ENCODE measurements at places on chromosomes 4 and X.

DNA sequence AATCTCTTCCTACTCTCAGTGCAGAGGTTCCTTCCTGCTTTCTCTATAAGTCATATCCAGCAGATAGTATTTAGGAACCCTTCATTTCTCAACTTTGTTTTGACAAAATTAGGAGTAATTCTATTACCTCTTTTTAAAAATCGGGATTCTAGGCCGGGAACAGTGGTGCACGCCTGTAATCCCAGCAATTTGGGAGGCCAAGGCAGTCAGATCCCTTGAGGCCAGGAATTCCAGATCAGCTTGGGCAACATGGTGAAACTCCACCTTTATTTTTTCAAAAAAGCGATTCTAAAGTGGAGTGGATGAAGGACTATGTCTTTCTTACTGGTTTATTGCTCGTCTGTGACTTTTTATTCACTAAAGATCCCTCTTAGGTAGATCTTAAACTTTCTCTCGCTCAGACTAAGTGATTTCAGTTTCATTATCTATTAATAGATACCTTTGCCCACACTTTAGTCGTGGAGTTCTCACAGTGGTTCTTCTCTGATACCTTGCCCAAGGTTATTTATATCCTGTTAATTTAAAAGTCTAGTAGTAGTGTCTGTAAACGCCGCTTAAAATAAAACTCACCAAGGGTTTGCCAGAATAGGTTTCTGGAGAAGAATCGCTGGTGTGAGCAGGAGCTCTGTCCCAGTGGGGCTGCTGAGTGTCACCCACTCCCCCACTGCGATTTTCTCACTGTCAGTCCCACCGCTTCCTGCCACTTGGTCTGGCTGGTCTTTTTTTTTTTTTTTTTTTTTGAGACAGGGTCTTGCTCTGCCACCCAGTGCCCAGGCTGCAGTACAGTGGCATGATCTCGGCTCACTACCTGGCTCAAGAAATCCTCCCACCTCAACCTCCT lies 27.0 kb upstream of the TMEM131L start:
- no peak for DNase-seq

DNA sequence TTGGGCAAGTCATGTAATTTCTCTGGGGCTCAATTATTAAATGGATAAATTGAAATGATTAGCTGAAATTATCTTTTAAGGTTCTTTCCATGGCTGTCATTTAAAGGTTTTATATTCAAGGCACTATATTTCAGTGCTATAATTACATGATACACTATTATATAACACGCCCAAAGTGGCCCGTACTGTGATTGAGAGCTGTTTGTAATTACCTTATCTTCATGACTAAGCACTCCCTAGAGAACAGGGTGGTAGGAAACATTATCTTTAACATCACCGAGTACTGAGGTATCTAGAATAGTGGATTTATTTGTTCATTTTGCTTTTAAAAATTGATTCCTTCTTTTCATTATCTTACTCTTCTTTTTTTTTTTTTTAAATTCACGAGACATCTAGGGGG lies 79.0 kb downstream of the DIAPH2 start:
- no peak for DNase-seq

GRCh38 chrX:33188286-33188685 lies 23.1 kb downstream of the DMD start:
- no peak for DNase-seq

GRCh38 chr4:183173580-183174526 lies 74.8 kb downstream of the WWC2 start:
- no peak for DNase-seq

GRCh38 chr4:102867278-102868152 lies 1.3 kb upstream of the CISD2 start:
- peak; percentile 74 for DNase-seq

GRCh38 chrX:9538544-9539045 lies 73.7 kb downstream of the TBL1X start:
- peak; percentile 39 for DNase-seq

DNA sequence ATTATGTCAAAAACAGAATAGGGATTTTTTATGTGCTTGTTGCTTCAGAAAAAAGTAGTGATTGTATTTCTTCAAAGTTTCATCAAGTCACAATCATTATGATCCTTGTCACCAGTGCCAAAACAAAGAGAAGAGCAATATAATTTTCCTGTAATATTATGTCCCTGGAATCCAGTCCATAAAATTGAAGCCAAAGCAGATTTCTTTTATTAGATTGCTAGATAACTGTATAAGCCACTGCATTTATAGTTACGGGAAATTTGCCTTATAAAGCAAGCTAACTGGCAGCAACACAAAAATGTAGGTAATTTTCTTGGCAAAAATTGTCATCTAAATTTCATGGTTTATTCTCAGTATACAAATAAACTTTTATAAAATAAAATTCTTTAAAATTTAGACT lies 296.1 kb upstream of the ANKRD50 start:
- no peak for DNase-seq

DNA sequence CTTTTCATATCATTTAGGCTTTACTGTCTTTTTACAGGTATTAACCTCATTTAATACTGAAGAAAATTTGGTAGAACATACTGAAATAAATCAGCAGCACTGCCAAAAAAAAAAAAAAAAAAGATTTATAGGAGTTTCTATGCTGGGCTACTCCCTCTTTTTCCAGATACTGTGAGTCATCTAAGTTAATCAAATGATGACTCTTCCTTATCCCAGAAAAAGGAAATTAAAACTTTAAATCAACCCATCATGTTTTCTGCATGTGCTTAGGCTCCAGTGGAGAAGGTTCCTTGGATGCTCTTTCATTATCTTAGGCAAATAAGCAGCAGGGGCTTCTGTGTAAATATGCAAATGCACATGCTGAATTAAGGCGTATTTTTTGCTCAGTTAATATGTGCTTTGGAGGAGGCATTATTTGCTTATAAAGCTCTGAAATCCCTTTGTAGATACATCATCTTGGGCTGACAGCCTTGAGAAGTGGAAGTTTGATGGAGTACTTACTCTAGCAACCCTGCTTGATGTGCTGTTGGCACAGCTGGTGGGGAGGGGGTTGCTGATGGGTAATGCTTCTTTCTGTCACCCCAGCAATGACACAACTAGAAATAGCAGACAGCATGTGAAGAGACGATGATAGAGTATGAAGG lies 136.1 kb downstream of the C4orf33 start:
- no peak for DNase-seq

DNA sequence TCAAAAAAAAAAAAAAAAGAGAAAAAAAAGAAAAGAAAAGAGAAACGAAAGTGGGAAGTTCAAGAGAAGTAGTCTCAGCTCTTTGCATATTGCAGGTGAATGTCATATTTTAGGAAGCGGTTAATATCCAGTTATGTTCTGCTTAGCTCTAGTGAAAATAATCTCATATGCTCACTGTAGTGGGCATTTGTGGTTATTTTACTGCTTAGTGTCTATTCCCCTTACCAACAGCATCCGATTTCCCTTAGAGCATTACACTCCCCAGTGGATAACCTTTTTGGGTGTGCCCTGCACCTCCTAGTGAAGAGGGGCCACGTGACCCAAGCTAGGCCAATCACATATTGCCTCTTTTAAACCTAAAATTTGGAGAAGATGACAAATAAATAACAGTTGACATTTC lies 111.2 kb upstream of the ZNF827 start:
- no peak for DNase-seq

- DNase-seq = peak; percentile 45
Observed at GRCh38 chr4:172892300-172892699, 276.3 kb upstream of the GALNT7 start.

GRCh38 chrX:74465424-74465823 lies 44.1 kb downstream of the SLC16A2 start:
- no peak for DNase-seq

DNA sequence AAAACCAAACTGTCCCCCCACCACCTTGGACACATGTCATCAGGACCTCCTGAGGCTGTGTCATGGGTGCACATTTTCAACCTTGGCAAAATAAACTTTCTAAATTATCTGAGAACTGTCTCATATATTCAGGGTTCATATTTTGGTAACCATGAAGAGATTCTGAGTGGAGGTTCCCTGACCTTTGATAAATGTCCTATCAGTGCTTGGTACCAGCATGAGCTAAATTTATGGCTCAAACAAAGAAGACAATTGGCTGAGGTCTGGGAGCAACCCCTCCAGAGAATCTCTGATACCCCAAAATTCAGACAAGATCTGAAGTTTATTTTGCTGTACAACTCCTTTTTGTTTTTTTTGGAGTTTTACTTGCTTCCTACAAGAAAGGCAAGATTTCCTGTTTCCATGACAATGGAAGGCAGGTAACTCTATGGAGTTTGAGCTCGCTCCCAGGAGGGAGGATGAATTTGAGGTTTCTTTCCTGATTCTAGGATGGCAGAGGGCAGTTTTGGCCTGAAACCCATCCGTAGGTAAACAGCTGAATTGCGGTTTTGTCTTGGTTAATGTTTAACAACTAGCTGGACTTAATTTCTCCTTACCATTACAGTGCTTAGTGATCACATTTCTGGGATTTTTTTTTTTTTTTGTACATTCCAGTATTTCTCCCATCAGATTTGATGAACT lies 14.5 kb downstream of the UGT2B15 start:
- DNase-seq = no peak
